OCI-M1 (cell line): ENCODE measurements at places on chromosomes 11 and 22.

DNA sequence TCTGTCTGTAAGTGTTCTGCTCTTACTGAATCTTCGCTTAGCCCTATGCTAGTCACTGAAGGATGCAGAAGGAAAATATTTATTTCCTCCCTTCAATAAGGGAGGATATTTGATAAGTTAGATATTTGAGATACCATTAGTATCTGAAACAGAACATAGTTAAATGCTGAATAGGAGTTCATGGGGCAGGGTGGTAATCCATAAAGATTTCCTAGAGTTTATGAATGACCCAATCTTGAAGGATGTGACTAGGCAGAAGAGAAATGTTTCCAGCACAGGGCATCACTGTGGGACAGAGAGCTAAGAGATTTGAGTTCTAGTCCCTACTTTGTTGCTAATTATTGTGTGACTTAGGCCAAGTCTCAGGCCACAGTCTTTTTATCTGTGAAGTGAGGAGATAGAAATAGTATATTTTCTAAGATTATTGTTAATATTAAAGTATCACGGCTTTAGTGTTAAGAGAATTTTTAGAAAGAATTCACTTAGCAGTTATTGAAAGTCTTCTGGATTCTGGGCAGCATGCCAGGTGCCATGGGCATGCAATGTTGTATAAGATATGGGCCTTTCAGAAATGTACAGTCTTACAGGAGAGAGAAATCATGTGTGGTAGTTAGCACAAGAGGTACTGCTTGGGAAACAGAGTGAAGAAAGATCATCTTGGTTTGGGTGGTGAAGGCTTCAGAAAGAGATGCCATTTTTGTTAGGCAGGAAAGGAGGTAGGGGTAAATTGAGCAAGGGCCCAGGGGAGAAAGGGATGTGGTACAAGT, 24.0 kb downstream of the SWAP70 start:
- peak; percentile 41 for DNase-seq

DNA sequence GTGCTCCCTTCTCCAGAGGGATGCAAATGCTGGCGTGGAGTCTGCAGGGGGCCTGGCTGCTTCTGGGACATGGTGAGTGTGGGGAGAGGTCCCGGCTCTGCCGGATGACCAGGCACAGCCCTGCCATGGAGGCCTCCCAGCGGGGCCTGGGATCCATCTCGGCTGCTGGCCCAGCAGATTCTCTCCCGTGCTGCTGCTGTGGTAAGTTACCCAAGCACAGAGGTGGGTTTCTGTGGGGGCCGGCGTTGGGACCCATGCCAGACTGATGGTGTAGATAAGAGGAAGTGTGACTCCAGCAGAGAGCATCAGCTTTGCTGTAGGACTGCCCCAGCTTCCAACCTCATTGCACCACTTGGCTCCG, 147.5 kb upstream of the B3GAT1 start:
- no peak for DNase-seq

DNA sequence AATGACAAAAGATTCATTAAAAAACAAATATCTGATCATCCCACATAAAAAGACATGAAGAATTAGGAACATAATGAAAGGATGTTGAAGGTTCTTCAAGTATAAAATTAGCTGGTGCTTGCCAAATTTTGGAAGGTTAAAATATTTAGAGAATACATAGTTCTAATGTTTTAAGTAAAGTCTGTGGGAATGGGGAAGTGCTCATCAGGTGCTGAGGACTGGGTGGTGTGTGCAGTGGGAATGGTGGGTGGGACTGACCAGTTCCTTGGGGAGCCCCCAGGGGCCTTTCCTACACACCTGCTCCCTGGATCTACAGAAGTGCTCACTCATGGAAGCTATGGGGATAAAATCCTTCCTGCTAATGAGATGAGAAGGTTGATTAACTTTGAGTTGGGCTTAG, 11.8 kb downstream of the LDLRAD3 start:
- DNase-seq, result no peak

GRCh38 chr22:24410110-24410856, 17.1 kb upstream of the ADORA2A start:
- DNase-seq, result no peak

DNA sequence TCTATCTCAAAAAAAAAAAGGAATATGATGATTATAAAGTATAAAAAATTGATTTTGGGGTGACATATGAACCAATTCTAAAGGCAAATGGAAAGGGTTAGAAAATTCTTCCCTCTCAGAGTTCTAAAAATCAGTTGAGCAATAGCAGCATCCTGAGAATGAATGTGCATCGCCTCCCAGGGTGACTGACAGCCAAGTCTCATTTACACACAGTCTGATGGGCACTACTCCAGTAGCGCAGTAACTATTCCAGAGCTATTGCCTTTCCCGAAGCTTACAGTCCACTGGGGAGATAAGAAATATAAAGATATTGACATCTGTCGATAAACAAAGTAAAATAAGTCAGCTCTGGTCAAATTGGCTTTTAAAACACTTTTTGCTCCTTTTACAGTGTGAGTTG, 32.3 kb upstream of the SORL1 start:
- no peak for DNase-seq

- DNase-seq, result no peak
Observed at GRCh38 chr11:125053167-125053566, 9.9 kb upstream of the SLC37A2 start.

DNA sequence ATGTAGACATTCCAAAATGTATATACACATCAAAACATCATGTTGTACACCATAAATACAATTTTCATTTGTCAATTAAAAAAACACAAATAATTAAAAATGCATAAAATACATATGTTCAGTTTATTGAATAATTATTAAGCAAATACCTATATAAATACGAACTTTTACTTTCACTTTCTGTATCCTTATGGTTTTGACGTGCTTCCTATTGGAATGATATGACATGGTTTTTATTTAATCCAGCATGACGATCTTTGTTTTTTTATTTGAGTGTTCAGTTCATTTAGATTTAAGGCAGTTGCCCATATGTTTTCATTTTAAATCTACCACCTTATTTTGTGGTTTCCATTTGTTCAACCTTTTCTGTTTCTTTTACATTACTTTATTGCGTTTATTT, 198.3 kb upstream of the PLET1 start:
- DNase-seq, result peak; percentile 81

GRCh38 chr11:109109571-109110315, 312.2 kb upstream of the C11orf87 start:
- DNase-seq, result peak; percentile 35

- no peak for DNase-seq
Observed at GRCh38 chr22:29305836-29306174, 645 bp upstream of the GAS2L1 start.

DNA sequence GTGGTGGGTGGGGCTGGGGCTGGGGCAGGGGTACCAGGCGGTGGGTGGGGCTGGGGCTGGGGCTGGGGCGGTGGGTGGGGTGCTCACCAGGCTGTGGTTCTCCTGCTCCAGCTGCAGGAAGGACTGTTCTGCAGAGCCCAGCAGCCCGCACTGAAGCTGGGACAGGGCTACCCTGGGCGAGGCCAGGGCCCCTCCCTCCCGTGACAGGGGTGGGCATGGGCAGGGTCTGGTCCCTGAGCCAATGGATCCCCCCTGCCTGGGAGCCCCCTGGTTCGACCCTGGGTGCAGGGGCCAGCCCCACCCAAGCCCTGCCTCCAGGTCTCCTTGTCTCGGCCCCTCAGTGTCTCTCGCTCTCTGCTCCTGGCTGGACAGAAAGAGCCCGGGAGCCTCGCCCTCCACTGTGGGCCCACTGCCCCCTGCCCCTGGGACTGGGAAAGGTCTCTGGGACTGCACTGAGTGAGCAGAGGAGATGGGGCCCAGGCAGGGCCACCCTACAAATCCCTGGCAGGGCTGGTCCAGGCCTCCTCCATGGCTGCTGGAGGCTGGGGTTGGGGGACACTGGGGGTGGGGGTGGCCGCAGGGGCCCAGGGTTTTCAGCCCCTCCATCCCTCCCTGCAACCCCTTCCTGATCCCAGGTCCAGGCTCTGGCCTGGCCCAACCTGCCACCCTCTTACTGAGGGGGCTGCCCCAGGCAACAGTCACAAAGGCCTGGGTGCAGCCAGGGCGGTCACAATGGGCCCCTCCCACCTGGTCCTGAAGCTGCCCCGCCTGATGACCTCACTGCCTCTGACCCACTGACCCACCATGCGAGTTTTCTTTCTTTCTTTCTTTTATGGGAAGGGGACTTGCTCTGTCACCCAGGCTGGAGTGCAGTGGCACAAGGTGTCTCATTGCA, at the start of gene CCDC188:
Gene CCDC188 (minus strand): TSS at position 675 of the 895 bp plus-strand sequence. CDS start 69 bp downstream, at position 606.
- DNase-seq, result no peak

DNA sequence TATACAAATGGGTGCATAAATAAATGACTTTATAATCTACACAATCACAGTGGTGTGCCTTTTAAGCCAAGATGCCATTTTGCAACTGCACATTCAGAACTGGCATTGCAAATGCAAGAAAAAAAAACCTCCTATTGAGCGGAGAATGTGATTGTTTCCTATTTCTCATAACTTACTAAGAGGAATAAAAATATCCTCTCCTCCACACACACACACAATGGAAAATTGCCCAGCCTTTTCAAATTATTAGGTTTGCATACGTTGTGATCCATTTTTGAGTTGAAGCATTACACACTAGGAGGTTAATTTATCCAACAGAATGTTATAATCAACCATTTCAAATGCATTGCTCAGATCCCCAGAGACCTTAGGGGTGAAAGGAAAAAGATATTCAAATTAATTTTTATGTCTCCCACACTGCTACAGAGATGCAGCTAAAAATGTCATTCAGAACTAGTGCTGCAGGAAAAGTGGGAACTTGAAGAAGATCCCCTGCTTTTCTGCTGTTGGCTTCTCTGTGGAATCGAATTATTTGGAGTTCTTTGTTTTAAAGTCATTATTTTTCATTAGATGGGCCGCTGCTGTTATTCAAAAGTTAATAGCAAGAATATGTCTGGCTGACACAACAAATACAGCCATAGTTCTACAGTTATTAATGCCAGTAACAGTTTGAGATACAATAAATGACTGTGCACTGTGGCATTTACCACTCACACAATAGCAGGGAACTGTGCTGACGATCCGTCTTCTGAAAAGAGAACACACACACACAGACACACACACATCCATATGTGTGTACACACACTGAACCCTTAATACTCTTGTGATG, 299.9 kb upstream of the ANO5 start:
- DNase-seq, result no peak

DNA sequence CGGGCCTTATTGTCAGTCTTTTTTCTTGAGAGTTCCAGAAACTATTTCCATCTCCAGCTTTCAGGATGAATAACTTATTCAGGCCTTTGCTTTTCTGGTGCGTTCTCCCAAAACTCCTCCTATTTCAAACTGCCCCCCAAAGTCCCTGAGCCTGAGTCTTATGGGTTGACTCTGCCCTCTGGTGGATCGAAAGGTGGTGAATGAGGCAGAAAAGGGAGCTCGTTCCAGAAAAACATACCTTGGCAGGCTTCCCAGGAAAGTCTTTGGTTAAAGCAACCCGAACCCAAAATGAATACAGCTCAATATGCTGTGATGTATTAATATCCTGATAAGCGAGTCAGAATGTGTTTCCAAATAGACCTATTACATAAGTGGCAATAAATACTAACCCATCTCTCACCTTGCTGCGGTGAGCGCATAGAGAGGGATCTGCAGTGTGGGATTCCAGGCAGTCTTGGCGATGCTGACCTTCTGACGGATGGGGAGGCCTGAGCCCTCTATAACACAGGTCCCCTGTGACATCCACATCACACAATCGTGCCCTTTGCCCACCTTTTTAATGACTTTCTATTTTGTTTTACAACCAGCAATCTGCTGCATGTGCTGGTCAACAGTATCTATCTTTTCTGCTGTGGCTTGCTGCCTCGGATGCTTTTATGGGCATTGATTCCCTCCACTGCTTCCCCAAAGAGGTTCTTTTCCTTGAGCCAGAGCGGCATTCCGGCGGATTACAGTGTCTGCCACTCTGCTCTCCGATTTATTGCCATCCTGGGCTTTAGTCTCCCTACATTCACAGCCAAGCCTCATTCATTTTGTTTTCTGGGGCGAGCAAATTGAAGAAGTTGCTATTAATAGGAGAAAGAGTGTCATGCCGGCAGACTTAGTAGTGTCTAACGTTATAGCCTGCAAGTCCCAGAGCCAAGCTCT, 756.8 kb downstream of the NTM start:
- peak; percentile 5 for DNase-seq

DNA sequence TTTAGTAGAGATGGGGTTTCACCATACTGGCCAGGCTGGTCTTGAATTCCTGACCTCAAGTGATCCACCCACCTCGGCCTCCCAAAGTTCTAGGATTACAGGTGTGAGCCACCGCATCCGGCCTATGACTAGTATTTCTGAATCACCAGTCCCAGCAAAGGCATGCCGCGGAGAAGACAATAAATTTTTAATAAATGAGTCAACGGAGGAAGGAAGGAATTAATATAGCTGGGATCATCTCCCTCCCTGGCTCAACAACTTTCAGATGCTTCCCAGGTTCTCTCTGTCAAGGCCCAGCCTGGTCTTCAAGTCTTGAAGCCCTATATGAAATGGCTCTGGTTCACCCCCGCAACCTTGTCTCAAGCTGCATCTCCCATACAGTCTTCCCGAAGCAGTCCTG, 45.7 kb downstream of the CYTH4 start:
- no peak for DNase-seq

DNA sequence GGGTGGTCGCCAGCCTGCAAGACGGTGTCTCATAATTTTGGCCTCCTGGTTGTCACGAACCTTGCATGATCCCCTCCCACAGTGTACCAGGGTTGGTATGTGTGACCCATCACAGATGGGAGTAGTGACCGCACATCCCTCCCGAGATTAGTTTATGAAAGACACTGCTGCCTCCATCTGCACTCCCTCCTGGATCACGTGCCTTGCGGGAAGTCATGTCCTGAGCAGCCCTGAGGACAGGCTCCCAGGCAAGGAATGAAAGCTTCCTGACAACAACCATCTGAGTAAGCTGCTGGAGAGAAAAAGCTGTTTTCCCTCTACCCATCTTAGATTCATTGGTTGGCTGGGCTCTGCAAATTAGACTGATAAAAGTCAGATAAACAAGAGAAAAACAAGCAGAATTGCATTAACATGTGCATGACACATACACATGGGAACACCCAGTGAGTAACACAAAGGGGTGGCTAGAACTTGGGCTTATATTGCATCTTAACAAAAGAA, 14.4 kb upstream of the PAMR1 start:
- DNase-seq, result peak; percentile 25

DNA sequence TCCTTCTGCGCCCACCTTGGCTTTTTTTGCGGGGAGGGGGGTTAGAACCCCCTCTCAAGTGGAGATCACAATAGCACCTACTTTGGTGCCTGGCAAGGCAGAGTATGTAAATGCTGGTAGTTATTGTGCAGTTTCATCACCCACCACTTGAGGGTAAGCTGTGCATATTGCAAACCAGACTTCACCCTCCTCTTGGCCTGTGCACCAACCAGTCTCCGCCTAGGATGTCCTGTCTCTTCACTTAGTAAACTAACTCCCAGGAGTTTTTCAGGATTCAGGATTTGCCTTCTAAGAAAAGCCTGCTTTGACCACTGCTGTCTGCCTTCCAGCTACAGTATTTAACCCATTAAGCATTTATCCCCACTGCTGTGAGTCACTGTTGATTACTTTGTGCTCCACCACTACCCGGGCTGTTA, 2.0 kb upstream of the UBXN1 start:
- DNase-seq, result peak; percentile 88
